ENCODE measurements at places on chromosomes 13 and 19. TPM values are rescaled to one million over a fixed set of nuclear protein-coding genes. Genes with fewer than 3 reads are reported as not detected.

- DNase-seq: peak; percentile 80
These were observed at the start of gene APBA3 for GRCh38 chr19:3761382-3762129. TSS of gene APBA3 (minus strand) at chr19:3761692. CDS start at chr19:3760264, 1,428 bp downstream.

DNA sequence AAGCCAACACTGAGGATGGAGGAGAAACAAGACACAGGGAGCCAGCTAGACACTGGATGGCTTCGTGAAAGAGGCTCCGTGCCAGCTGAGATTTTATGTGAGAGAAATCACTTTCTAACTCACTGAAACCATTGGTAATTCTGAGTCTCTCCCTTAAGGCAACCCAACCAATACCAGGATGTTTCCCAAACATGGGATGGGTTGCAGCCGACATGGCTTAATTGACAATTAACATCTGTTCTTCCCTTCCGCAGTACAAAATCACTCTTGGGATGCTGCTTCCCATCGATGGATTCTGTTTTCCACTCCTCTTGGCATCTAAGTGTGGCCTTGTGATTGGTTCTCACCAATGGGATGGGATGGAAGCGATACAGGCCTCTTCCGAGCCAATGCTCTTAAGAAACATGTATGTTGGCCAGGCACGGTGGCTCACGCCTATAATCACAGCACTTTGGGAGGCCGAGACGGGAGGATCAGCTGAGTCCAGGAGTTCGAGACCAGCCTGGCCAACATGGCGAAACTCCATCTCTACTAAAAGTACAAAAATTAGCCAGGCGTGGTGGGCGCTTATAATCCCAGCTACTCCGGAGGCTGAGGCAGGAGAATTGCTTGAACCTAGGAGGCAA lies 2.3 kb upstream of the ZNF787 start:
- DNase-seq: no peak

Gene SMG9
- 6.4 TPM for total RNA-seq

GRCh38 chr19:18002347-18002850 lies 5.6 kb upstream of the ARRDC2 start:
- no peak for DNase-seq

- DNase-seq: no peak
These were observed 27.3 kb upstream of the VWA8 start for GRCh38 chr13:41988244-41988643.

DNA sequence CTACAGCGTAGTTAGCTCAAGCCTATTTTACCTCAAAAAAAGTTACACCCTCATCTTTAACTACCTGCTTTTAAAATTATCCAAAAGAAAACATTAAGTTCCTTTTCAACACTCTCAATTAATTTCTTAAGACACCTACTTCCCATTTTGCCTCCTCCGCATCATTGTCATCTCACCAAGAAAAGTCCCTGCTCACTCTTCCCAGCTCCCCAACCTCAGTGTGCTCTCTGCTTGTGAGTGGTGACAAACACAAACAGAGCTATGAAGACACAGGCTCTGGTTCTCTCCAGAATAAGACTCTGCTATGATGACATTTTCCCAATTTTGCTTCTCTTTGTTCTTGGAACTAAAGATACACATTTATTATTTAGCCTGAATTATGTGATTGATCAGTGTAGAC lies 385.1 kb upstream of the HTR2A start:
- DNase-seq: no peak

DNA sequence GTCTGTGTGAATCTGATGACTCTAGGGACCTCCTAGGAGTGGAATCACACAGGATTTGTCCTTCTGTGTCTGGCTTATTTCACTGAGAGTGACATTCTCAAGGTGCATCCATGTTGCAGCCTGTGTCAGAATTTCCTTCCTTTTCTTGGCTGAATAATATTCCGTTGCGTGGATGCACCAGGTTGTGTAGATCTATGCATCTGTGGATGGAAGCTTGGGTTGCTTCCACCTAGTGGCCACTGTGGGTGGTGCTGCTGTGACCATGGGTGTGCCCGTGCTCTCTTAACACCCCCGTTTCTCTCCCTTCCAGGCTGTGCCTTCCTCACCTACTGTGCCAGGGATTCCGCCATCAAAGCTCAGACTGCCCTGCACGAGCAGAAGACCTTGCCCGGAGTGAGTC lies 26.2 kb downstream of the CELF5 start:
- DNase-seq: no peak

Gene TMC4
- total RNA-seq: not detected

Gene SPRED3
- 1.4 TPM for total RNA-seq

- DNase-seq: no peak
These were observed 1528.6 kb upstream of the SLC10A2 start for GRCh38 chr13:104594806-104595205.

GRCh38 chr19:47106821-47107201 lies 6.8 kb downstream of the ZC3H4 start:
- no peak for DNase-seq

- DNase-seq: no peak
These were observed 5.7 kb downstream of the ANKRD27 start for GRCh38 chr19:32669310-32669709.

DNA sequence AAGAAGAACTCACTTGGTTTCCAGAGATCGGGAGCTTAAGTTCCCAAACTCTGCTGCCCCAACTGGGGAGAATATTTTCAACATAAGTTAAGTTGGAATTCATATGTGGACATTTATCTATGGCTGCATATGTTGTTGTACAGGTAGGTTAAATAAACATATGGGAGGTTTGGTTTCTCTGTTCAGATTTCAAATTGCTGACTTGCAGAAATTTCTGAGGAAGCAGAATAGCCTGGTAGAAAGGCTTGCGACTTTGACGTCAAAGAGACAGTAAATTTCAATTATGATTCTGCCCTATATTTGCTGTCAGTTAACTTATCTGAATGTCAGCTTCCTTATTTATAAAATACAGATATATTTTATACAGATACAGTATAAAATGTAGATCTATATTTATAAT lies 40.0 kb upstream of the TPP2 start:
- no peak for DNase-seq

- peak; percentile 55 for DNase-seq
These were observed at the start of gene ARID3A for GRCh38 chr19:925526-926322. TSS of gene ARID3A (plus strand) at chr19:926035. CDS start at chr19:929529, 3,494 bp downstream.

Gene ZNF99
- total RNA-seq: 0.16 TPM

GRCh38 chr19:13138916-13139198 lies 11.3 kb downstream of the STX10 start:
- no peak for DNase-seq

GRCh38 chr13:50664951-50665350 lies 178.5 kb downstream of the DLEU7 start:
- no peak for DNase-seq

Measured in occipital lobe (tissue), 3 donors.